Activated gamma-delta T cell (primary cell): ENCODE measurements at places on chromosomes 3 and 15.

GRCh38 chr3:129686941-129687340 lies 80.5 kb upstream of the PLXND1 start:
- DNase-seq, result no peak

DNA sequence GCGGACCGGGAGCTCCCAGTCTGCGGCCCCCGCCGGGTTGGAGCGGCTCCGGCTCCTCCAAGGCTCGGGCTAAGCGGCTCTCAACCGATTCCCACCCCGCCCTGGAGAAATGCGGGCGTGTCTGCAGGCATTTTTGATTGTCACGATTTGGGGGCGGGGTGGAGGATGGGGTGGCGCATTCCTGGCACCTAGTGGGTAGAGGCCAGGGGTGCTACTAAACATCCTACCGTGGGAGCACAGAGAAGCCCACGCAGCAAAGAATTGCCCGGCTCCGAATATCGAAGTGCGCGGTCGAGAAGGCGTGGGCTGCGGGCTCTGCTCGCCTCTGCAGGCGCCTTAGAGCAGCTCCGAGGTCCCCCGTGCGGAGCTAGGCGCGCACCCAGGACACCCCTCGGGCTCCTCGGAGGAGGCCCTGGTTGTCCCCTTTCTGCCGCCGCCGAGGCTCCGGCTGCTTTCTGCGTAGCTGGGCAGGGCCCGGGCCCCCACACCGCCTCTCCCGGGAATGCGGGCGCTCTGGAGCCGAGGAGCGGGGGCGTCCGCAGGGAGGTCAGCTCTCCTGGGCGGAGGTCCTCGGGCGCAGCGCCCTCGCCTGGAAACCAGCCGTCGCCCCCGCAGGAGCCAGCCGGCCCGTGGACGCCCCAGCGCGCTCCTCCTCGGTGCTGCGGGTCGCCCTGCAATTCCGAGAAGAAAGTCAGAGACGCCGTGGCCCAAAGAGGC lies 16.5 kb upstream of the LAMP3 start:
- peak; percentile 14 for DNase-seq

GRCh38 chr3:190709351-190709773 lies 153.1 kb downstream of the GMNC start:
- no peak for DNase-seq

DNA sequence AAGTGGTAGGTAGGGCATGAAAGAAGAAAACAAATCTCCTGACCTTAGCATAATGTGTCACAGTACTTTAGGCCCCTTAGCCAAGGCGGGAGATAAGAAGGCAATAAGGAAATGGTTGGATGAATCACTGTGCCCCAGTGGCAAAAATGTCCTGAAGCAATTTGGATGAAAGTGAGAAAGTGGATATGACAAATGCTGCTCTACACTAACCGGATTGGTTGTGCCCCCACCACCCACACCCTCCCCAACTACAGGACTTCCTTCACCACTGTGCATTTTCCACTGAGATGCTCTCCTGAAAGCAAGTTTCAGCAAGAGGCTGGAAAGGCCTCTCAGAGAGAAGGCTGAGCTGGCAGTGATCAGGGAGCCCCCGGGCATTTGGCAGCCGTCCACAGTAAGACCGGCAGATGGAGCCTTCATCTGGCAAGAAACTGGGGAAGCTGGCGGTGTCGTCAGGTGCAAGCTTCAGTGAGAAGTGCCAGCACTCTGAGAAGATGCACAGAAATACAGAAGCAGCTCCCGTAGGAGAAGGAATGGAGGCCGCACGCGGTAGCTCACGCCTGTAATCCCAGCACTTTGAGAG lies 63.8 kb downstream of the ATP1B3 start:
- DNase-seq, result no peak

GRCh38 chr15:62494197-62494596 lies 329.1 kb upstream of the C2CD4B start:
- no peak for DNase-seq

- DNase-seq, result no peak
These were observed 86.2 kb upstream of the PIAS1 start for GRCh38 chr15:67967871-67968431.

GRCh38 chr3:42224658-42225421 lies 41.1 kb downstream of the CCK start:
- DNase-seq, result no peak

- no peak for DNase-seq
These were observed 194.4 kb downstream of the ARRDC4 start for GRCh38 chr15:98154863-98155262.

DNA sequence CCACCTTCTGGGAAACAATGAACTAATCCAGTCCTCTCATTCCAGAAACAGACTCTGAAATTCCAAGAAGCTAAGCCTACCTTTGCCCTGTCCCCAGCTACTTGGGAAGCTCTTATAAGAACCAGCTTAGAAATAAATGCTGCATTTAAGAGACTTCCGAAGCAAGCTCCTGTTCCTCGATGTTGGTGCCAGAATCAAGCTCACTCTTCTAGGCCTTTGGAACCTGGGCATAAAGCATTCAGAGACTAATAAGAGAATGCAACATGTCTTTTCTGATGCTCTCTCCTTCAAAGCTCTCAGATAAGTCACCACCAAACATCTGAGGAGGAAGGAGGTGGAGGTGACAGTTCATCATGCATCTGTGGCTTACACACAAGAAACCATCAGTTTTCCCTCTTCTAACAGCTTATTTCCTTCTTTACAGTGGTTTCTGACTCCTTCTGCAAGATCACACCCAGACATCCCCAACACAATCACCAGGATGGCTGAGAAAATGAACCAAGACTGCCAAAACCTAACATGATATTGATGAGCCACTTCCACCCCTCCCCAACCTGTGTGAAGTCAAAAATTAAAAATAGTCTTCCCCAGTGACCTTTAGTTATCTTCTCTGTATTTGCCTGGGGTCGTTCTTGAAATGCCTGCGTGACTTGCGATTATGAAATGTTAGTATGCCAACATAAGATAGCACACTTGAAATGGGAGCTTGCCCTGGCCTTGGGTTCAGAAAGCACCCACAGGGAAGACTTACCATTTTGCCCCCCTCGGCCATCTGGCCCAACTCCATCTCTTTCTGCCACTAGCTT lies 11.5 kb downstream of the ARHGEF3 start:
- DNase-seq, result no peak

DNA sequence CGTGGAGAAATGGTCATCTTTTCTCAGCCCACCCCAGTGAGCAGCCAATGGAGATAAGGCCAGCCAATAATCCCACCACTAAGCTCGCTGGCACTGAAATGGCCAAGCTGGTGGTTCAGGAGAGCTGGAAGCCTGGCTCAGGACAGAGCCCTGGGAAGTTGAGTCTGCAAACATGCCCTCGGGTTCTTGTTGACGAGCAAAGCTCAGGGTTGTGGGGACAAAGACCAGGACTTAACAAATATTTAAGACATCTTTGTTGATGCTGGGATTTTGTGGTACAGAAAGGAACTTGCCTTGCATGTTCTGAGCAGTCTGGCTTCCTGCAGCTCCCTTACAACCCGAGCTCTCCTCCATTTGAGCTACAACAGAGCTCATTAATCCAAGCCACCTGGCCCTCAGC lies 4.4 kb downstream of the FAH start:
- no peak for DNase-seq

GRCh38 chr3:100600181-100601042 lies 9.0 kb upstream of the ADGRG7 start:
- DNase-seq, result no peak

- no peak for DNase-seq
These were observed 4.3 kb upstream of the LTF start for GRCh38 chr3:46468753-46469600.

DNA sequence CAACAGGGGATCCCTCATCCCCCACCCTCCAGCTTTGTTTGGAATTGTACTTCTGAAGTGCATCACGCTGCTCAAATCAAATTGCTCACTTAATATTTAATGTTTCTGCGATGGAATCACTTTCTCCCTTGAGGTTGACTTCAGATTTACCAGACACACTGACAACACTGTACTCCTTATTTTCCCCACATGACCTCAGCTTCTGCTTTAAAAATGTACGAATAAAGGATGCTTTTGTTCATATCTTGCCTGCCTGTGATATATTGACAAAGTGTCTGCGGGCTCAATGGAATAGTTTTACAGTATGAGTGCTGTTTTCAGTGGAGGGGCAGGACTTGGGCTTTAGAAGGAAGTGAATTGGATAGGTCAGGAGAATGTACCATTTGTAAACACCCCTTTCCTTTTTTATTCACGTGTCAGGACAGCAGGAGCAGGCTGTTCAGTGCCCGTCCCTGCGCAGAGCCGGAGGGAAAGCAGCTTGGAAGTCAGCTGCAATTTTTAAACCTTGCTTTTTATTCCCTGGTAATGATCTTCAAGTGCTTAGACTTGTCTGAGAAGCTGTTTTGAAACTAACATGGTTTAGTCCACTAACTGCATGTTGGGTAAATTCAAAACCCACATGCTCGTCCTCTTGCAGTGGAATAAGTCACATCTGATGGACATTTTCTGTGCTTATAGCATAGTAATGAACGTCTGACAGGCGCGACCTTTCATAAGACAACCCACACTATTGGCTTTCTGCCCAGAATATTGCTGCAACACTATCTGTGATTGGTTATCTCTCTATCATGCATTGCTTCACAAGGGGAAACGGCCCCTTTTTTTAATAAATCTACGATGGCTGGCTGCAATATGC lies 29.9 kb downstream of the MBNL1 start:
- no peak for DNase-seq

DNA sequence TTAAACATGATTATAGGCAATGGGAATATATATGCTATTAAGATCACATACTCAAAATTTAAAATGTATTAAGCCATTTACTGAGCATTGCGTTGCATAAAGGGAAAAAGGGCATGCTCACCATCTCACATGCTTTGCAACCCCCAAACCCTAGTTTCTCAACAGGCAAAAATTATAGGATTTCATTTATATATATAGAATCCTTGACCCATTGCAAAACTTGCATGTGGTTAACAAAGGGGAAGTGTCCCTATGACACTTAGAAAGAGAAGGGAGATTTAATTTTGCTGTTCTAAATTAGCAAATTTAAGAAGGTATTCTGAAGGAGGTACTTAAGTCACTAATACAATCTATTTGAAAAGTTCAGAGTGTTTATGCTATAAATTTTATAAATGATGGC lies 837.8 kb downstream of the DIPK2A start:
- DNase-seq, result no peak

GRCh38 chr3:13263770-13264467 lies 156.2 kb downstream of the NUP210 start:
- DNase-seq, result no peak

DNA sequence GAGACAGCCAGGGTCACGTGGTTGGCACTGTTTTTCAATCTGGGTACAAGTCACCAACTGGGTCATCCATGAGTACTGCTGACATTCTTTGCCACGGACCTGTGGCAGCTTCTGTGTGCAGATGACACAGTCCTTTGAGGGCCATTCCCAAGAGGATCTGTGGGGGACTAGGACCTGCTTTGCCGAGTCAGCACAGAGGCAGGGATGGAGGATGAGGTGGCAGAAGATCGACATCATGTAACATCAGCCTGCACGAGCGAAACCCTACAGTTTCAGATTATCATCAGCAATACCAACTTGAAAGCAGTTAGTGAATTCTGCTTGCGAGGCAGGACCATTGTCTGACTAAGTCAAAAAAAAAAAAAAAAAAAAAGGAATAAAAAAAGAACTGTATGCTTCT lies 227.7 kb downstream of the FOXP1 start:
- DNase-seq, result no peak

DNA sequence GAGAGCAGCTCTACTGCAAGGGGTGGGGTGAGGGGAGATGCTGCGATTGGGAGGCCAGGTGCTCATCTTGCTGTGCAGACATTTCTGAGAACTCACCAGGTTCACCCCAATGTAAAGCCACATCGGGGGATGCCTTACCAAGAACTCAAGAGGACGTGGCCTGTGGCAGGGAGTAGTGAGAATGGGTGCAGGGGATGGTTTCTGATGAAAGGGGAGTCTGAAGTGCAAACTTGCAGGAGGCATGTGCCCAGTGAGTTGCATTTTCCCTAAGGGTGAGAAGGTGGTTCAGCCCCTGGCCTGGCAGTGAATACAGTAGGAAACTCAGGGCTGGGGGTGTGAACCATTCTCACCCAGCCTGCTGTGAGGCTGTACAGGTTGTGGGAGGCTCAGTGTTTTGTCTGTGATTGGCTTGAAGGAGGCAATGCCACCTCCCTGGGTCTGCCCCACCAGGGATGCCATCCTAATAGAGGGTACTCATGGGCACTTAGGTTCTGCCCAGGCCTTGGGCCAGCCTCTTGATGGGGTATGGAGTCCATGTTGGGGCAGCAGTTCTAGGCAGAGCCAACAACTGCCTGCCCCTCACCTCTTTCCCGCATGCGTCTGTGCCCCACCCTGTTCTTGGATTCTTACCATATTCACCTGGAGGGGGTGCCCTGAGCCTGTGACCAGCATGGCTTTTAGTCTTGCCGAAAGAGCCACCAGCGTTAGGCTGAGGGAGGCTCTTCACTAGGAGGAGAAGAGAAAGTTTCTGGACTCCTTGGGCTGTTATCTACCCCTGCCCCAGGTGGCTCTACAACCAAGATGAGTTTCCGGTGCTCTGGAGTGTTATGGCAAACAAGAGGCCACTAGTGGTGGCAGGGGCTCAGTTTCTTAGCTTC lies 4.5 kb downstream of the HEMK1 start:
- DNase-seq, result no peak

GRCh38 chr15:63353887-63354286 lies 27.8 kb downstream of the CA12 start:
- no peak for DNase-seq

- DNase-seq, result no peak
These were observed 14.9 kb upstream of the STX19 start for GRCh38 chr3:94043285-94043684.

DNA sequence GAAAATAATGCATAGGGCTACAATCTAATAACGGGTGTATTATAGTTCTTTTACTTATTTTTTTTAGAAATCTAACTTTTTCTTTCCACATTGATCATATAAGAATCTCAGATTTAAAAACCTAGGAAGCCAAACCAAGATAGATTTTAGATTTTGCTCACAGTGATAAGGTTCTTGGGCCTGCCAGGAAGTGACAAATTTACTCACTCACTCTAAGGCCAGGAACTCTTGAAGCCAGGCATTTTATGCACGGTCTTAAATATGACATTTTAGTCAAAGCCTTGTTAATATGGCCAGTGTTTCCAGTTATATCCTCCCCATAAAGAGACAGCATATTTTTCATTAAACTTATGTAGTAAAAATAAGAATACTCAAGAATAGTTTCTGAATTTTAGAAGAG lies 271.4 kb downstream of the SQOR start:
- no peak for DNase-seq

DNA sequence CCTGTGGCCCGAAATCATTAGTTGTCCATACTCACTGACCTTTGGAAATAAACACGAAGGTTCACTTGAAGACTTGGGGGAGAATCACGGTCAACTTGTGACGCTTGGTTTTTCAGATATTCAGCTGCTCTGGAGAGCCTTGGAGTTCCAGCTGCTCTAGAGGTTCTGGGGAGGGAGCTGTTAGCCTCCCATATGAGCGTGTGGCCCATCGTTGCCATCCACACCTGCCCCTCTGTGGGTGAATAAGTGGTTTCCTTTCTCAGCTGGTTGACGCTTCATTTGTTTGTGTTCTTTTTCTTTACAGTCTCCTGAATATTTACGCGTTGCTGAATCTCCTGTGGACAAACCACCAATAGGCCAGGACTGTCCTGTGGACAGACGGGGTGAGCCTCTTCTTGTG lies 35.6 kb downstream of the APBA2 start:
- no peak for DNase-seq
